ENCODE measurements at places on chromosomes 3 and 15.

DNA sequence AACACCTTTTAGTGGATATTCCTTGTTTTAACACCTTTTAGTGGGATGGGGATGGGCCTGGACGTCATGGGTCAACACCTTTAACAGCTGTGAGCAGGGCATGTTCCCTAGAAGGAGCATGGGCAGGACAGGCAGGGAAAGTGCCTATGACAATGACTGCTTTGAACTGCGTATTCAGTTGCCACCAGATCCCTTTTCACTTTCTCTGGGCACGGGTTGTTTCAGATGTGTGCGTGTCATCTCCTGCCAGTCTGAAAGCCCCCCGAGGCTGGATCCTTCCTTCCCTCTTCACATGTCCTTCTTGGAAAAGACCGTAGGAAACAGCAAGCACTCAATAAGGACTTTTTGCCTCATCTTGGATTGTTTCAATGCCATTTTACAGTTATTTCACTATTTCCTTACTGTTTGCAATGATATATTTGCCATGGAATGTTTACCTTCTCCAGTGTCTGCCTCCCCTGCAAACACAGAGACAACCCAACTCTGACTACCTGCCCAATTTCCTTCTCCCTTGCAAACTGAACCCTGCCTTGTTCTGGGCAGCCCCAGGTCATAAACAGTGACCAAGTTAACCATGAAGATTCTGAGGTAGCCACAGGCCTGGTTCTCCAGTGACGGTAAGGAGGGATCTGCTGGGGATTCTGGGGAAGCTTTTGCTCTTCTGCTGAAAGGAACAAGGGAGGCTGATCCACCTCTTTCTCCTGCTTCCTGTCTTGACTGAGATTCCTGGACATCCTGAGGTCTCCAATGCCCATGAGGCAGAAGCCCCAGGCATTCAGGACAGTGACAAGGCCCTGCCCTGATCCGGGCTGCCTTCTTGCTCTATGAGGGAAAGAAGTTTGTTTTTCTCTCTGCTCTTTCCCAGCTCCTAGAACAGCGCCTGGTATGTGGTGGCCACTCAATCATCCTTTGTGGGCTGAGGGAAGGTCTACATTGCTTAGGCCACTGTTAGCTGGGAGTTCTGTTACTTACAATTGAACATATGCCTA, 51.8 kb downstream of the NOX5 start:
- DNase-seq: no peak

- DNase-seq: no peak
These were observed 30.6 kb downstream of the CMTM7 start for GRCh38 chr3:32421991-32422859.

DNA sequence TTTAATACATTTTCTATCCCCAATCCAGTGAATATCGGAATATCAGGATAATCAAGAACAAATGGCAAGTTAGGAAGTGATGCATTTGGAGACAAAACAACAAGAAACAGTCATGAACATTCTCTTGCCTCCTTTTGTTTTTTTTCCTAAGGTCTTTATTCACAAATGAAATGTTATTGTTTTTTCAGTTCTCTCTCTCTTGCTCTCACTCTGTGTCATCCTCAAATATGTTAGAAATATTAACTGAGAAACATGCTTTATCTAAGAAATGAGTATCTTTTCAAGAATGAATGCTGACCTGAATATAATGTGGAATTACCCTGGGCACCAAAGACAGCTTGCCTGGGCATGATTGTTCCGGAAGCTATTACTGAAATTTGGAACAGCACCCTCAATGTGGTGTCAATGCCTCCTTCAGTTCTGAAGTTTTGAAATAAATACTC, 51.3 kb downstream of the RBMS3 start:
- no peak for DNase-seq

DNA sequence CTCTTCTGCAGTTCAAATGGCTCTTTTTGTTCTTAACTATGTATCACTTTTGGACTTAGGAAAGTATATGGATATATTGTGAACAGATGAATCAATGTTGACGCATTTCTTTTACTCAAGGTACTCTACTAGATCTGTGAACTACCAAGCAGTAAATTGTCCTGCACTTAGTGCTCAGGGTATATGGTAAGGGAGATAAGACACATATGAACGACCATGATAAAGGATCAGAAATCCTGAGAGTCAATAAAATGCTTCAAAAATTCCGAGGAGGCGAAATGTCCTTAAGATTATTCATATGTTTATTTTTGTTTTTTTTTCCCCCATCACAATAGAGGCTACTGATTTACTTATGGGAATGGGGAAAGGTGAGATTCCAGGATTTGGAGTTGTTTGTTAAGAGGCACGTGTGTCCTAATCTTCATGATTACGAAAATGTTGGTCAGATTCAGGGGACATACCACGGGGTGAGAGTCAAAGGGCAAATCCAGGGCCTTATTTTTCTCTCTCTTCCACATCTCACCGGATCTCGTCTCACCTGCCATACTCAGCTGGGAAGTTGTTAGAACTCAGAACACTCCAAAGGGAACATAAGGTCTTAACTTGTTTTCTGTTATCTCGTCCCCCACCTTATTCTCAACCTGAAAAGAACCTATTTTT, 475.1 kb upstream of the TBL1XR1 start:
- DNase-seq: no peak

DNA sequence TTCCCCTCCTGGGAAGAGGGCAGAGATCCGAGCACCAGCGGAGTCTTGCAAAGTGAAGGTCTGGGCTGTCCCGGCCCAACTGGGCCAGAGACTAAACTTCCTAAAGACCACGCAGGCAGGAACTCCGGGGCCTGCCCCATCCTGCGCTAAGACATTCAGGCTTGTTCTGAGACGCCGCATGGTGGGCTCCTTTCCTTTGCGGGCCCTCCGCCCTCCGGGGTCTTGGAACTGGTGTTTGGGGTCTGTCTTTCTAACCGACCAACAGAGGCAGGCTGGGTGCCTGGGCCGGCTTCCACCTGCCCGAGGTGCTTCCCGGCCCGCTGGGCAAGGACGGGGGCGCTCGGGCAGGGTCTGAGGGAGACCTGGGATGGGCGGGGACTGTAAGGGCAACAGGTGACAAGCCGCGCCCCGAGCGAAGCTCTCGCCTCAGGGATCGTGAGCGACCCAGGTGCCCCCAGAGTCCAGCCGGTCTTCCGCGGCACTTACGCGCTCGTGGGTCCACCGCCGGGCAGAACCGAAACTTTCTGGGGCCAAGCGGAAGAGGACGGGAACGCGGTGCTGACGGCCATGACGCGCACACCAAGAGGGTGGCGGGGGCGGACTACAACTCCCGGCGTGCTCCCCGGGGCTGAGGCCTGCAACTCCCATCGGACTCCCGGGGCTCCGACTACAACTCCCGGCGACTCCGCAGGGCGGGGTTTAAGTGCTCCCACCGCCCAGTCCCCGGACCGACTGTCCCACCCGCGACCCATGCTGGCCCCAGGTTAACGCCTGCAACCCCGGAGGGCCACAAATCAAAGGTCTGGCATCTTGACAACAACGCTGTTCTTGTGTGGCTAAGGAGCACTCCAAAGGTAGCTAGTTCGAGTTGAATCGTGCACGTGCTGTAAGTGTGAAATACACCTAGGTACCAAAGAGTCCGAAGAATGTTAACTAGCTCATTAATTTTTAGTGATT, at the start of gene FYCO1:
FYCO1 (minus strand) TSS at position 589 of the 957 bp plus-strand sequence. CDS start 10,914 bp downstream, outside the sequence.
- DNase-seq: peak; percentile 87

GRCh38 chr3:170178651-170179050, 2.9 kb downstream of the PHC3 start:
- DNase-seq: no peak

GRCh38 chr15:81939604-81940440, 106.0 kb downstream of the MEX3B start:
- DNase-seq: peak; percentile 12

GRCh38 chr3:20323307-20323927, 137.4 kb upstream of the SGO1 start:
- DNase-seq: no peak

- no peak for DNase-seq
These were observed 353.1 kb downstream of the MECOM start for GRCh38 chr3:169310184-169310939.

DNA sequence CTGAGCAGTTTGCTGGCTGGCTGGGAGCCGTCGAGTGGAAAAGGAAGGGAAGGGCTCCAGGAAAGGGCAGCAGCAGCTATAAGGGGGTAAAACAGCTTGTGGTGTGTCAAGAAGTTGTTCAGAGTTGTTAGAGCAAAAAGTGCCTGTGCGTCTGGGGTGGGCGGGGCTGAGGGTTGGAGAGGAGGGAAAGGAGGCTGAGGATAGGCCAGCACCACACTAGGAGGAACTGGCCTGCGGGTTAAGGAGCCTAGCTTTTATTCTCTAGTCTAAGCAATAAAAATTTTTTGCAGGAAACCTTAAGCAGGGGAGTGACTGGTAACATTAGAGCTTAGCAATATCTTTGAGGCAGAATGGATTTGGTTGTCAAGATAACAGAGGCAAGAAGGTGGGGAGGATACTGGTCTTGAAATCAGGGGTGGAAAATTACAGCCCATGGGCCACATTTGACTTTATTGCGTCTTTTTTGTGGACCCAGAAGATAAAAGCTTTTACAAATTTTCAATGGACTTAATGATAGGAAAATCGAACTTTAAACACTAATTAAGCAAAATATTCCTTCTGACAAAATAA, 134.5 kb upstream of the AADACL2 start:
- DNase-seq: no peak

GRCh38 chr15:38994310-38994709, 429.7 kb upstream of the RASGRP1 start:
- no peak for DNase-seq

DNA sequence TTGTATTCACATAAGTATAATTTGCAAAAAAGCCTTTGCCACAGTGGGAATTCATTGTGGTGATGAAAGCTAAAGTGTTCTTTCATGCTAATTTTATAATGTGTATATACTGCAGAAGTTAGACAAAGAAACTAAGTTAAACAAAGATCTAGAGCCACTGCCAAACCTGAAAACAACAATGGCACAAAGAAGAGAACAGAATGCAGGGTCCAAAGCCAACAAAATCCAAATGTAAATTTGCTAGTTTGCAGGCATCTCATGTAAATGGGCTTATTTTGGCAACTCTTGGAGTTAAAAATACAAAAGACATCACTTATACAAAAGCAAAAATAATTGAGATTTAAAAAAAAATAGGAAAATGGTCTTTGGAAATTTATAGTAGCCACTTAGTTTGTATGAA, 123.0 kb downstream of the TCF12 start:
- DNase-seq: no peak

DNA sequence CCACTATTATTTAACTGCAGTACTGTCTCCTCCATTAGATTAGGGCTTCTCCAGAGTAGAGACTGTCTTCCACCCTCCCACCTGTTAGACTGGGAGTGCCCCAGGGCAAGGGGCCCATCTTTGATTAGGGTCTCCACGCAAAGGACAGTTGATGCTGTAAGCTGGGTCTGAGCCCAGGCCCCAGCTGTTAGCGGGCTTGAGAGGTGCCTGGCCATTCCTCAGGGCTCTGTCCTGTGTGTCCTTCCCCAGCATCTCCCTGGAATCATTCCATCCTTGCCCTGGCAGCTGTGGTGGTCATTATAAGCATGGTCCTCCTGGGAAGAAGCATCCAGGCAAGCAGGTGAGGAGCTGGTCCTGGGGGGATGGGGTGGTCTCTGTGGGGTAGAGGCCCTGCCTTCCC, 6.1 kb downstream of the SLC51B start:
- DNase-seq: no peak

DNA sequence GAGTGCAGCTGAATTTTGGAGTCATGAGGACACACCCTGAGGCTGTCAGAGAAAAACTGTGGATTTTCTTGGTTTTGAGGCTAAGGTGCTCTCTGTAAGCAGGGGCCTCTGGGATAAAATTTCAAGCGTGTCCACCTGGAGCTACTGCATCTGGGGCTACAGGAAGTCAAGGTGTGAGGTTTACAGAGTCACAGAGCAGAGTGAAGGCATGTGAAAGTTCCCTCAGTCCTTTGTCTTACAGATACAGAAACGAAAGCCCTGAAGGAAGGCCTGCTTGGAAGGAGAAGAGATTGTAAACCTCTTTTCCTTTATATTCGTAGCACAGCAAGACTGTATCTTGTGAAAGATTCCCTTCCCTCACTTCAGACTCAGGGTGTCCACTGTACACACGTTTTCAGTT, 138.6 kb downstream of the OPA1 start:
- DNase-seq: no peak

DNA sequence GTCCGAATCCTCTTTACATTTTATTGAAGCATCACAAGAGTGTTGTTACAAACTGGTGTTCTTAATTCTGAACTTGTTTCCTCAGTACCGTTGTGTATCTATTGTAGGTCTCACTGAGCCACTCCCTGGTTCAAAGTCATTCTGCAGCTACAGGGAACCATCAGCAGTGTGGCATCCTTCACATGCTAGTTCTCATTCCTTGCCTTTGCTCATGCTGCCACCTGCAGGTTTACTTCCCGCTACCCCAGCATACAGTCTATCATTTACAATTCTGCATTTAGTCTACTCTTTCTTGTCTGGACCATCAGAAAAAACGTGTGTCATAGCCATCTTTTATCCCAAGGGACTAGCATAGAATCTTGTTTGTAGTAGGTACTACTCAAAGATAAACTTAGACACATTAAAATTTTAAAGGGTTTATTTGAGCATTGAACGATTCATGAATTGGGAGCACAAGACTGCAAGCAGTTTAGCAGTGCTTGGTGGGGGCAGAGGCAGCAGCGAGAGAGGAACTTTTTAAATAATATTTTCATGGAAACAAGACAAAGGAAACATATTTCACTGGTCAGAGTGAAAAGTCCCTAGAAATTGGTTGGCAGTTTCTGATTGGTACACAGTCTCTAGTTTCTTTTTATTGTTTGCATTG, 402.1 kb downstream of the CADM2 start:
- DNase-seq: no peak

GRCh38 chr3:151278230-151278629, at the start of gene P2RY14:
TSS of gene P2RY14 (minus strand) at chr3:151278542. CDS start at chr3:151214316, 64,226 bp downstream.
- DNase-seq: peak; percentile 78

GRCh38 chr15:82132742-82133141, 86.9 kb upstream of the MEX3B start:
- no peak for DNase-seq

GRCh38 chr3:138829886-138830510, 4.7 kb downstream of the PIK3CB start:
- DNase-seq: no peak

GRCh38 chr15:53880357-53880756, 97.9 kb upstream of the UNC13C start:
- no peak for DNase-seq

DNA sequence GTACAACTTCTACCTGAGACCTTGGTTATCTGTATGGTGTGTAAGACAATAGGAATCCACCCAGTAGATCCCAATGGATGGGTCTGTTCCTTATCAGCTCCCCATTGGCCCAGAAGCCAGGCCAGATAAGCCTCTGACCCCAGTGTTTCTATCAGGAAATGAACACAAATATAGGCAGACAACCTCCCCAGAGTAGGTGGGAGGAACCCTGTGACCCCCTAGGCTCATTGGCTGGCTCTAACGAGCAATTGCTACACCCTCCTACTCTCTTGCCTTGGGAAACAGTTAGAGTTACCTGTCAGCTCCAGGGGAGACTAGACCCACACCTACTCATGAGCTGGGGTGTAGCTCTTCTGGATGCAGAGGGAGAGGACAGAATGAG, 299.9 kb downstream of the UACA start:
- no peak for DNase-seq

- no peak for DNase-seq
These were observed 151.6 kb downstream of the SERPINI1 start for GRCh38 chr3:167887096-167887495.

All from naive B cell (primary cell).